ENCODE measurements at places on chromosomes 7 and 10.

GRCh38 chr7:28067171-28067570, 113.4 kb downstream of the JAZF1 start:
- no peak for DNase-seq

DNA sequence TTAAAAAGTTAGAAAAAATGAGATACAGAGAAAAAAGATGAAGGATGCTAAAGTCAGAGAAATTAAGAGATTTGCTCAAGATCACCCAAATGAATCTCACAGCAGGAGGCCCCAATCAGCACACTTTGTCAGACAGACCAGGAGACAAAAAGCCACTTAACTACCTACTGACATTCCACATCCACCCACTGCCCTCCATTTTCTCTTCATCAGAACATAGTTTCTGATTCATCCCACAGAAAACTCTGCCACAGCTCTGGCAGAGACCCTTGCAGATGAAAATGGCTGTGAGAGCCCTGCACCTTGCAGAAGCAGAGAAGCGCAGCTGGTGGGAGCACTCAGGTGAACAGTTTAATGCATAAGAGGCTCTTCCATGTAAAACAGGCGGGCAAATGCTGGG, 26.6 kb downstream of the DGKI start:
- no peak for DNase-seq

- peak; percentile 50 for DNase-seq
Measured at GRCh38 chr10:13349463-13350274, 1.6 kb upstream of the SEPHS1 start.

- DNase-seq = no peak
Measured at GRCh38 chr10:103504181-103504783, 10.8 kb downstream of the NEURL1 start.

DNA sequence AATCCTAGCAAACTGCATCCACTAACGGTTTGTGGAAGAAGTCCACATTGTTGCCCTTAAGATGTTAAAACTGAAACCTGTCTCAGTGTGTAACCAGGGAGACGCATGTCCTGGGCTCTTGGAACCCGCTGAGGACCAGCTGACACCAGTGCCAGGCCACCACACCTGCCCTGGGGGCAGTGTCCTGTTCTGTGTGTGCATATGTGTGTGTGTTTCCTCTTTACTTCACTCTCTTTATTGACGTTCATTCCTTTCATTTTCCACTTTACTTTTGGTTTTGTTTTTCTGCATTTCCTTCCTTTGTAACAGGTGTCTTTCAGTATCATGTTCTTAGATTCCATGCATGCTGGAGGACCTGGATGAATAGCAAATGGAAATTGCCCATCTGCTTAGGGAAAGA, 83.8 kb downstream of the TEX36 start:
- no peak for DNase-seq

- no peak for DNase-seq
Measured at GRCh38 chr7:30241767-30242166, 42.6 kb upstream of the ZNRF2 start.

DNA sequence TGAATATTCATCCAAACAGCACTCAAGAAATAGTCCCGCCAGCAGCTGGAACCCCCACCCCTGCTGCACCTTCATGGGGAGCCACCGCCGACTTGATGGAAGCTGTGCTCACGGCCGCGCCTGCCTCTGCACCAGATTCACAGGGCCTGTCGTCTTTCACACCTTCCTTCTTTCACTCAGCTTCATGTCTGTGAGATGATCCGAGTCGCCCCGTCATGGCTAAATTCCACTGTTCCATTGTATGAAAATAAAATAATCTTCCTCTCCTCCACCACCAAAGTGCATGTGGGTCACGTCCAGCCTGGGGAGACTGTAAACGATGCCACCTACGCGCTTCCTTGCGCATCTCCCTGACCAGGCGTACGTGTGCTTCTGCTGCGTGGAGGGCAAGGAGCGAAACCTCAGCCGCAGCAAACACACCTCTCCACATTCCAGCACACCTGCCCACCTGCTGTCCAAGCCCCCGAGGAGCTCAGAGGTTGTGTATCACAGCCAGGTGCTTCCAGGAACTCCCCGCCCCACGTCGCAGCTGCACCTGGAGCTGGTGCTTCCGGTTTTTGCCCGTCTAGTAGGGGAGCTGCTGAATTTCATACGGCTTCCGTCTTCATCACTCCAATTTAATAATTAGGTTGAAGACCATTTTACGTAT, 137.0 kb downstream of the PTPRN2 start:
- no peak for DNase-seq

DNA sequence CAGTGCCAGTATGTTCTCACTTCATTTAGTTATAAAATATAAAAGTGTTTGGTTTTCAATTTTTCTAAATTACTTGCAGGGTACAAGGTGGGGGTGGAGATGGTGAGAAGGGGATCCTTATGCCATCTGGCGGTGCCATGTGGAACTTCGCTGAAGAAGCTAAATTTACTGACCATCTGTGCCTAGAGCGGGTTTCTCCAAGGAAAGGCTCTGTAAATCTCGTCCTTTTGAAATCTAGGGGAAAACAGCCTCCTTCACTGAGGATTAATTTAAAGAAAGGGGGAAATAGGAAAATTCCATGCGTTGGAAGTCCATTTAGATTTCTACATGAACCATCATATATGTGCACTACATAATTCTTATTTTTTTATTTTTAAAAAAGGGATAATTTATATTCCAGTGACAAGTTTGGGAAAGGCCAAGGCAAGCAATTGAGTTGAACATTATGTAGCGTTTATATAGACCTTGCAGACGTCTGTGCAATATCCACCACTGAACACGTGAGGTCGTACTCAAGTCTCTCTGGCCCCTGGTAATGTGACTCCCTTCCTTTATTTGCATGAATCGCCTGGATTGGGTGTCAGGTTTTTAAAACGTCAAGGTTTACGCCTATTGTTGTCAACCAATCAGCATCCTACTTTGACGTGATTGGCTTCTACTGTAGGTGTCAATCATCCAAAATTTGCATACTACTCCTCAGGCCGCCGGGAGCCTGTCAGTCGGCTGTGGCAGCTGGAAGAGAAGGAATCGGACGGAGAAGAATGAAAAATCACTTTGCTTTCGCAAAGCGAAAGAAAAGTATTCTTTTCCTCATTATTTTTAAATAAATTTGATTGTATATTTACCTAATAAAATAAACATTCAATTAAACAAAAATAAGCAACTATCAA, 297.1 kb upstream of the NFE2L3 start:
- peak; percentile 48 for DNase-seq

GRCh38 chr7:110061387-110061786, 1029.5 kb upstream of the LRRN3 start:
- DNase-seq = no peak
